ENCODE measurements at places on chromosomes 6 and 20. TPM values are rescaled to one million over a fixed set of nuclear protein-coding genes. Genes with fewer than 3 reads are reported as not detected.

DNA sequence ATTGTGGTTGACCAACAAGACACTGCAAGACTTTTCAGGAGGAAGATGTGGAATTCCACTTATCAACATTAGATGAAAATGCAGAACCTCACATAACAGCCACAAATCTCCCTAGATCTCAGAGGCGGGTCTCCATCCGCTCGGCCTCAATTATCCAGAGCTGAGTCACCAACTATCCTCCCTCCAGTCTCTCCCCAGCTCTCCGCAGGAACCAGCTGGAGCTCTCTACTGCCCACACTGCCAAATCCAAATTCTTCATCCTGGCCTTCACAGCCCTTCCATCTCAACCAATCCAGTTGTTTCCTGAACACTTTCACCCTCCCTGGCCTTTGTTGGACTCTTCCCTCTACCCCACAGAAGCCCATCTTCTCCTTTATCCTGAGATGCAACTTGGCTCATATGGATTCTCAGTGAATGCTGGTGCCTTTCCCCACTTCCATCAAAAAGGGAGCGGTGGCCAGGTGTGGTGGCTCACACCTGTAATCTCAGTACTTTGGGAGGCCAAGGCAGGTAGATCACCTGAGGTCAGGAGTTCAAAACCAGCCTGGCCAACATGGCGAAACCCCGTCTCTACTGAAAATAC is 3.5 kb upstream of the TGIF2 start:
- DNase-seq = no peak

DNA sequence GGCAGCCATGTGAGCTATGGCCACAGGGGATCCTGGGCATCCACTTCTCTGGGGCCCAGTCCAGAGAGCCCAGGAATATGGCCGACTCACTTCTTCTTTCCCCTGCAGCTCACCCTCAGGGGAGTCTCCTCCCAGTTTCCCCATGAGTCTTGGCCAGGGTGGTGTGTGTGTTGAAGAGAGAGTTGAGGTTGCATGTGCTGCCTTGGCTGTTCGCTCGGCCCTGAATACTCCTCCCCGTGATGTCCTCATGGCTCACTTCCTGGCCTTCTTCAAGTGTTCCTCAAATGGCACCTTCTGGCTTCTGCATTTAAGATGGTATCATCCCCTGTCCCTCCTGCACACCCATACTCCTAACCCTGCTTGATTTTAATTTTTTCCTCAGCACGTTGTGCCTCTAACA is 3.2 kb upstream of the TREML1 start:
- DNase-seq = no peak

GRCh38 chr20:48098866-48099265 is 313.6 kb upstream of the SULF2 start:
- no peak for DNase-seq

APOM gene
- polyA plus RNA-seq = 4.8 TPM

LY6G6C gene
- not detected for polyA plus RNA-seq
